ENCODE measurements at places on chromosomes 12 and 14.

DNA sequence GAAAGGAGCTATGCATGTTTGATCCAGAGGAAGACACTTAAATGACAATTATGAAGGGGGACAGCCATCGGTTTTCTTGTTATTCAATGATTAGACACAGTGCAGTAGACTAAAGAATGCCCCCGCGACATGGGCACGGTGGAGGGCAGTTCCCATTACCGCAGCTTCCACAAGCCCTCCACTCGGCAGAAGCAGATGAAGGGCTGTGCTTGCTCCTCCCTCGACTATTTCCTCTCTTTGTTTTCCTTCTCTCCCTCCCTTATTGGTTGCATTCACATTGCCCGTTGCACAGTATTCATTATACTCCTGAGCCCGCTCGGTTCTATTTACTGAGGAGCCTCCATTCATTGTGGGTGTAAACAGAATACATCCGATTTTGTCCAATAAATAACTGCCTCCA lies 138.8 kb upstream of the RASSF8 start:
- no peaks in the 10 kb centered on the region for H3K27me3 ChIP-seq
- H3K36me3 ChIP-seq, result no peaks in the 10 kb centered on the region
- DNase-seq, result no peak
- H3K27ac ChIP-seq, result no peak overlapping the region
- H3K4me1 ChIP-seq, result no peaks in the 10 kb centered on the region

DNA sequence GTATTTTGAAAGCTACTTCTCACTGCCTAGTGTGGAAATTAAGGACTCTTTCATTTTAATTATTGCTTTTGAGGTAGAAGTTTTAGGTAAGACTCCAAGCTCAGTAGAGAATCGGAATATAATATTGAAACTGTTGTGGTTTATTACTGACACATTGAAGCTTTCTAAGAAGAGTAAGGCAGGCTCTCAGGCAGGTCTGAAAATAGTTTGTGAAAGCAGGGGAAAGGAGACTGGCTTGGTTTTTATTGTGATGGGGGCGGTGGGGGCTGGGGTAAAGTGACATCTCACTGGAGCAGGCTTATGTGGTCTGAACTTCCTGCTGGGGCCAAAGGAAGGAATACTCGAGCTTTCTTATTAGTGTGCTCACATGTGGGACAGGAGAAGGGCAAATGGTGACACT lies 79.5 kb downstream of the OTOGL start:
- H3K27ac ChIP-seq, result no peak overlapping the region
- H3K27me3 ChIP-seq, result no peaks in the 10 kb centered on the region
- no peak for DNase-seq
- H3K4me3 ChIP-seq, result no peak overlapping the region
- no peaks in the 10 kb centered on the region for H3K4me1 ChIP-seq

- H3K4me3 ChIP-seq, result no peak overlapping the region
- H3K27me3 ChIP-seq, result no peaks in the 10 kb centered on the region
- DNase-seq, result no peak
- no peak overlapping the region for H3K27ac ChIP-seq
These were observed 76.6 kb downstream of the LRP6 start for GRCh38 chr12:12190087-12190809.

DNA sequence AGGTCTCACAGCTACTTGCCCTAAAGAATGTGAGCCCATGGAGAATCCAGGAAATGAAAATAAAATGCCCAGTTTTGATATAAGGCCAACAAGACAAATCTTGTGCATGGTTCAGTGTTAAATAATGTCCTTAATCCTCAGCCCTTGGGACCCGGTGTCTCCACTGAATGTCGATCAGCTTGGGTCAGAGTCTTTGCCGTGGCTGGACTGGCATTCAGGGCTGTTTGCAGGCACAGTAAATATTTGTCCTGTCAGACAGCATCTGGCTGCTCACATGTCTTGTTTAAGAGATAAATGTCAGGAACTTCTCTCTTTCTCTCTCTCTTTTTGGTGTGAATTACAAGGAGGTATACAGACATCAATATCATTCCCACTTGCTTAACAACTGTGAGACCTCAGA lies 452.5 kb downstream of the FUT8 start:
- DNase-seq, result no peak
- no peaks in the 10 kb centered on the region for H3K36me3 ChIP-seq
- no peak overlapping the region for H3K4me3 ChIP-seq
- peaks cover 52% of the 10 kb centered on the region for H3K4me1 ChIP-seq
- no peak overlapping the region for H3K27ac ChIP-seq
- H3K27me3 ChIP-seq, result no peaks in the 10 kb centered on the region

- no peaks in the 10 kb centered on the region for H3K36me3 ChIP-seq
- DNase-seq, result no peak
- no peak overlapping the region for H3K27ac ChIP-seq
- no peaks in the 10 kb centered on the region for H3K4me1 ChIP-seq
These were observed 25.7 kb downstream of the SPTSSA start for GRCh38 chr14:34436118-34436905.

DNA sequence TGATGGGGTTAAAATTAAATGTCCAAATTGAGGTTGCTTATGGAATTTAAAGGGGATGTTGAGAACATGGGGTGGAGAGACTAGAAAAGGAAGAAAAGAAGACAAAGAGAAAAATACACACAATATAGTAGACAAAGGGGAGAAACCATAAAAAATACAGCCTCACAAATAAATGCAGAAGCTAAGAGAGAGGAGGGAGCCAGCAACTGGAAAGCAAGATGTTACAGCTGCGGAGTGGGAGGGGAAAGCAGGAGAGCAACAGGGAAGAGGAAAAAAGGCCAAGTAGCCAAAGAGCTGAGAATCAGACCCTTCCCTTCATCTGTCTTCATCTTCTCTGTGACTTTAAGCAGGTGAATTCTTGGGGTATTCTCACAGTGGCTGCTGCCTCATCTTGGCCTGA lies 39.7 kb upstream of the SMUG1 start:
- no peaks in the 10 kb centered on the region for H3K4me1 ChIP-seq
- no peaks in the 10 kb centered on the region for H3K27me3 ChIP-seq
- H3K27ac ChIP-seq, result no peak overlapping the region
- no peak for DNase-seq
- H3K4me3 ChIP-seq, result no peak overlapping the region

Data from T-cell (primary cell).